ENCODE measurements at places on chromosomes 2 and 18.

DNA sequence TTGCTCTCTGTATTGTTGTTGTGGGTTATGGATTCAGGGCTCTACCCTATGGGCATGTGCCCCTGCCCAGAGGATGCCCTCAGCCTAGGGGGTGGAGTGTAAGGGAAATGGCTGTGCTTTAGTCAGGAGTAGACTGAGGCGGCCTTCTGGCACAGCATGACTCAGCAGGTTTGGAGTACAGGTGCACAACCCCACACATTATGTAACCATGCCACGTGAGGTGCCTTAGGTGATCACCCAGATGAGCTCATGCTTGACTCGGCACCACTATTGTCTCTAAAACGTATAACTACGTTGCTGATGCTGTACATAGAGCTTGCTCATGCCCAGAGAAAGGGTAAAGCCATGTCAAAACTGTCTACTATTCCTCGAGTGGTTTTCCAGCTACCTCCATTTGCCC, 48.3 kb upstream of the ZC3H15 start:
- DNase-seq = no peak

DNA sequence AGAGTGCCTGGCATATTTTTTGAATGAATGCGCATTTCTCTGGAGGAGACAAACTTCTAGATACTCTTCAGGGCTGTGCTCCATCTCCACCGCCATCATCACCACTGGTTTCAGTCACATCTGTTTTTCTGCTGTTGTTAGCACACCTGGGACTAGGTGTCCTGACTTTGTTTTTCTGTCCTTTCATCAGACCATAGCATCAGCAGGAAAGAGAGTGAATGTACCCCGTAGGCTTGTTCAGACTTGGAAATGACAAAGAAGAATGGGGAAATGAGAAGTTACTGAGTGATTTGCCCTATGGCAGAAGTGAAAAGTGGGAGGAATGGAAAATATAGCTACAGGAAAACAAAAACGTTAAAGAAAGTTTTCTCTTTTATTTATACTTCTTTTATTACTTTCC, 965.2 kb upstream of the FANCL start:
- DNase-seq = no peak

DNA sequence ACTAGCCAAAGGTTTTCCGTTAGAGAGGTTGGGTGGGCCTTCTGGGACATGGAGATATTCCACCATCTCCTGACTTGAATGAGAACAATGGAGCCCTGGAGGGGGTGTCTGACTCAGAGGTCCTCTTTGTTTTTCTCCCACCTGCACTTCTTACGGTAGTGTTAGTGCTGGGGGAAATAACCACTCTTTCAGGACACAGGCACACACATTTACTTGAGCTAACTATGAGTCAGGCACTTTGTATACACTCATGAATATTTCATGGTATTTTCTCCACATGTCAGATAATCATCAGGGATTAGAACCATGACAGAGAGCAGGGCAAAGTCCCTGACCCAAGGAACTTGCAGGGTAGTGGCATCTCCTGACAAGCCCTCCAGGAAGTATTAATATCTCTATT, 439.1 kb downstream of the TSN start:
- DNase-seq = no peak

DNA sequence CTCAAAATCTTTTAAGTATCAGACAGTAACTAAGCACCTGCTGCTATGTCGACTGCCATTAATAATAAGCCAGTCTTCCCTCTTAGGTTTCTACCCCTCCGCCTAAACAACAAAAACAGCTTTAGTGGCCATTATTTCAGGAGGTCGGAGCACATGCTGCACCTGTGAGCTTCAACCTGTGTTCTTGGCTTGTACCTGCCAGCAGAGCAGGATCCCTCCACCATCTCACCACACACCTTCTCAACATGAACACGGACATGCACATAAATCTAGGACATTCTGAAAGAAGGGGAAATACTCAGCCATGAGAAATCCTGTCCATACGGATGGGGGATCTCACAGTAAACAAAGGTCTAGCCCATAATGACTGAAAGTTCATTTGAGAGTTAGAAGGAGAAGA, 3.7 kb downstream of the CYB5A start:
- no peak for DNase-seq

DNA sequence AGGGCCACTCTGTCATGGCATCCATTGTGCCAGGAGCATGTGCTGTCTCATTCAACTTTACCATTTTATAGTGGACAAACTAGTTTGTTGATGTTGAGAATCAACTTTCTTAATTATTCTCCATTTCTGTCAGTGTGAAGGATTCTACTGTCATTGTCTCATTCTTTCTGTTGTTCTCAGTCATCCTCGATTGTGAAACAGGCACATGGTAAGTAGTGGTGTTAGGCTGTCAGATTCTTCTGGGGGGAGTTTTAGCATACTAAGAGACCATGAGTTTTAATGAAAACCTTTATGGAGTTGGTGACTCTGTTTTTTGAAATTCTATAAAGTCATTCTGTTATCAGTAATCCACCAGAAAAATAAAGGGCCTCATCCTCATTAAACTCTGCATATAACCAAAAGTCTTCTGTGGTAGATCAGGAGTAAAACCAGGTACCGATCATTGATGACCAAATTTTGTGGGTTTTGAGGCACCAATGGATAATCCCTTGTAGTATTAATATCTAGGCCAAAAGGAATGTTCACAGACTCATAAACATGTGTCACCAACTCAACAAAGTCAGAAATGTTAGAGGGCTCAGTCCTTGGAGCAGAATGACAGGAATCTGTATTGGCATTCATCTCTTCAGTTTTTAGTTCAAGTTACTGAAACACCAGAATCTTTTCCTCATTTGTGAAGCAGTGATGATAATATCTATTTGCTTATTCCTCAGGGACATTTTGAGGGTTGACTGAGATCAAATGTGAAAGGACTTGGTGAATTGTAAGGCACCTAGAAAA, 73.2 kb downstream of the CERS6 start:
- no peak for DNase-seq

- no peak for DNase-seq
Observed at GRCh38 chr2:178205853-178206521, 11.7 kb downstream of the OSBPL6 start.

DNA sequence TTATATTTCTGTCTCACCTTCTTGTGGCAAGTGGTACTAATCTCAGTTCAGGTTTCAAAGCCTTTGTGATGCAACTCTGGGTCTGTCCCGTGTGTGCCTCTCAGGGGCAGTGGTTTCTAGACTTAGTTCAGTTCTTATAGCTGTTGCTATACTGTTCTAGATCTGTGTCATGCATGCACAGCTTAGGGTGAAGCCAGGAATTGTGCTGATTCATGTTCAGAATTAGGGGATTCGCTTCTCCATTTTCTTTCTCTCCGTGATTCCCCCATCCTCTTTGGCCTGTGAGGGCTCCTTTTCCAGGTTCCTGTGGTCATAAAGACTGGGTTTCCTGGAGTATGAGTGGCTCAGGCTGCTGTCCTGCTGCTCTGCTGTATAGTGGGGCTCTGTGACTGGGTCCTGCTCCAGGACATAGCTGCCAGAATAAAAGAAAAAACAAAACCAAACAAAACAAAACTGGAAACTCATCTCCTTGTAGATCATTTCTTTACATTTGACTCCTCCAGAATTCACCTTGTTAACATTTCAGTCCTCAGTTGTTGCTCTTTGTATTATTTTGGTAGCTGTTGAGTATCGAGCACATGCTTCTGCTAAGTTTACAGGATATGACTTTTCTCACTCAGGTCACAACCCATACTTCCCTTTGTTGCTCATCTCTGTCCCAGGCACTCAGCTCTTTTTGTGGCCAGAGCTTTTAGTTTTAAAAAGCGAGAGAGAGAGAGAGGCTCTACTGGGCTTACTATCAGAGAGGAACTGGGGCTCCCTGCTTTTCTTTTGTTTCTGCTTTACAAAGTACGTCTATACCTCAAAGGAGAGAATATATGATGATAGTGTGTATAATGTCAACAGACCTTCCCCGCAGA, 34.2 kb downstream of the CERS6 start:
- no peak for DNase-seq

DNA sequence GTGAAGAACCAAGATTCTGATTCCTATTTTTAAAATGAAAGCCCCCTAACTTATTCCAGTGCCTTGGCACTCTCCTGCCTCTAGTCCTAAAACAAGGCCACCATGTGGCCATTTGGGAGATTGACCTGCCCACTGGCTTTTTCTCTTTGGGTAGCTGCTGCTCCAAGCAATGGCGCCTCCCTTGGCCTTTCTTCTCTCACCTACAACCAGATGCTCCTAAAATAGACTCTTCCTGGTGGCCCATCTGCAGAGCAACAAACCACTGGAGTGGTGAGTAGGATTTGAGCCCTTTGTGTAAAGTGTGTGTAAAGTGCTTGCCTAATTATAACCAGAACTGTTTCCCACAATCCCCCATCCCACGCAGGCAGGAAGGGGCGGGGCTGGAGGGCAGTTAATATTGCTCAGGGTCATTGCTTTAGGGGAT, 114.2 kb downstream of the FHOD3 start:
- no peak for DNase-seq

DNA sequence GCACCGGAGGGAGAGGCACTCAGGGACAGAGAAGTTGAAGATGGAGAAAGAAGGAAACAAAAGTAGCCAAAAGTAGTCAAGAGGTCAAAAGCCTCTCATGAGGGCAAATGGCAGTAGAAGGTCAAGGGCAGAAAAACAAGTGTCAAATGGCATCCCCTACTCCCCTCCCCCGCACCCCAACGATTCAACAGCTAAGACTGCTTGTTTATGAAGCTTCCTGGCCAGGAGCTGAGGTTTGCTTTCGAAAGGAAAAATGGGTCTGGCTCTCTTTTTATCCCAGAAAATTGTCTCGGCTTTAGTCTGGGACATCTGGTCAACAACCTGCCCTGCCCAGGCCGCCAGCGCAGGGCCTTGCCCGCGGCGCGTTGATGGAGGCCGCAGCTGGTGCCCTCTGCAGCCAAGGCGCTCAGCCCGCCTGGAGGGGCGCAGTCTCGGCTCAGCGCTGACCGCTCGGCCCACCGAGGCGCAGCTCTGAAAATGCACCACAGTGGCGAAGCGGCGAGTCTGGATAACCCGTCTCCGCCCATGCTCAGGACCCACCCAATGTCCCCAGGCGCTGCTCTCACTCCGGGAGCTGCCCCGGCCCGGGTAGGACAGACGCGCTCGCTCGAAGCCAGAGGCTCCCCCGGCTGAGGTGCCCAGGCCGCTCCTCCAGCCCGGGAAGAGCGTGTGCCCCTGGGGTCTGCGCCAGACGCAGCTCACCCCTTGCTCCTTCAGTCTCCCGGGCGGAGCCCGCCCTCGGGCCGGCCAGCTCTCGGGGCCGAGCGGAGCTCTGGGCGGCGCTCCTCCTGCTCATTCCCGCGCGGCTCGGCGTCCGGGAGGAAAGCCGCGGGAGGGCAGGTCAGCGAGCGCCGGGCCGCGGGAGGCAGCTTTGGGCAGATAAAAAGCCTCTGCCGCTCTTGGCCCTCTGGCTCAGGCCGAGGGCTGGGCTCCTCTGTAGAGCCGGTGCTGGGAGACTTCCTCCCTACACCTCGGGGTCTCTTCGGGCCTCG, 1.8 kb upstream of the TBR1 start:
- no peak for DNase-seq

- no peak for DNase-seq
Observed at GRCh38 chr2:193695367-193695766, 1500.6 kb upstream of the TMEFF2 start.

GRCh38 chr18:37540424-37541138, 25.0 kb downstream of the CELF4 start:
- DNase-seq = no peak

- peak; percentile 2 for DNase-seq
Observed at GRCh38 chr2:214481204-214481603, 70.3 kb downstream of the VWC2L start.

DNA sequence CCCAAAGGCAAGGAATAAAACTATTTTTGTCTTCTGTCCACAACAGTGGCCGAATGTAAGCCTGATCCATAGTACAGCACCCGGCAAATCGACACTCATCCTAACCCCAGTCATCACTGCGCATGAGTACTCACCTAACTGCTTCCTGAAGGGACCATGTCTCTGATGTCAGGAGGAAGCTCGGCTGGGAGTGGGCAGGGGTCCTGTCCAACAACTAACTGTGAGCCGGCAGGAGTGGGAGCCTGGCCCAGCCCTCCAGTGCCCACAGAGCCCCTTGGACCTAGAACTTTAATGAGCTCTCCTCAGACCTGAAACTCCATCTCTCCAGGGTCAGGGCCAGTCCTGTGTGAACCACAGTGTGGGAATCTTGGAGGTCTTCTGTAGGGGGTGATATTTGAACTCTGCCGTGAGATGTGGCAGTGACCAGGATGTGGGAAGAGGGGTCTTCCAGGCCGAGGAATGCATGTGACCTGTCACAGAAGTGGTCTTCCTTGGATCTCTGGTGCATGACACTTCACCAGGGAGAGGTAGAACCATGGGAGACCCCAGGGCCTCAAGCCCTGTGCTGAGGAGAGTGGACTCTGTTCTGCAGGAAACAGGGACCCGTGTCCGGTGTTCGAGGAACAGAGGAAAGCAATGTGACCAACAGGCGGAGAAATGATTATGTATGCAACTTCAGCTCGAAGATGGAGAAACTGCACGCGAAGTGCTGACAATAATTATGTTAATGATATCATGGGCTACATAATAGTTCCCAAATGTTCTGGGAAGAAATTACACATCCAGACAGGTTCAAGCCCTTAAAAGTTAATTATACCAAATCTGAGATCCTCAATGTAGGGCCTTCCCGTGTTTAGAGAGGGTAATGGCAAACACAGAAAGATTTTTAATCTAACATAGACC, 240.1 kb upstream of the HDAC4 start:
- no peak for DNase-seq

- DNase-seq = no peak
Observed at GRCh38 chr2:188894979-188895378, 79.2 kb upstream of the COL3A1 start.

GRCh38 chr2:54685263-54685775, 38.1 kb upstream of the EML6 start:
- DNase-seq = no peak

GRCh38 chr2:211429256-211429920, 873.0 kb downstream of the CPS1 start:
- DNase-seq = no peak

GRCh38 chr2:195562570-195563566, 94.2 kb upstream of the SLC39A10 start:
- no peak for DNase-seq

GRCh38 chr2:57880967-57881366, 165.6 kb upstream of the VRK2 start:
- DNase-seq = no peak

GRCh38 chr2:29733965-29734364, 187.4 kb downstream of the ALK start:
- no peak for DNase-seq

- DNase-seq = no peak
Observed at GRCh38 chr2:62999905-63000304, 50.7 kb upstream of the OTX1 start.

- no peak for DNase-seq
Observed at GRCh38 chr18:27619090-27619772, 434.1 kb upstream of the CHST9 start.

GRCh38 chr2:200209030-200209429, 97.5 kb upstream of the SPATS2L start:
- no peak for DNase-seq

GRCh38 chr2:230797515-230798495, 66.9 kb upstream of the ITM2C start:
- no peak for DNase-seq

Measured in forelimb muscle (tissue), 1 donor.